NCI-H1417 treated with DMSO at 0.1 percent for 48 hours (cell line): ENCODE measurements at places on chromosomes 5 and 9.

GRCh38 chr9:114779352-114779845 lies 26.4 kb downstream of the TNFSF15 start:
- no peak for DNase-seq

DNA sequence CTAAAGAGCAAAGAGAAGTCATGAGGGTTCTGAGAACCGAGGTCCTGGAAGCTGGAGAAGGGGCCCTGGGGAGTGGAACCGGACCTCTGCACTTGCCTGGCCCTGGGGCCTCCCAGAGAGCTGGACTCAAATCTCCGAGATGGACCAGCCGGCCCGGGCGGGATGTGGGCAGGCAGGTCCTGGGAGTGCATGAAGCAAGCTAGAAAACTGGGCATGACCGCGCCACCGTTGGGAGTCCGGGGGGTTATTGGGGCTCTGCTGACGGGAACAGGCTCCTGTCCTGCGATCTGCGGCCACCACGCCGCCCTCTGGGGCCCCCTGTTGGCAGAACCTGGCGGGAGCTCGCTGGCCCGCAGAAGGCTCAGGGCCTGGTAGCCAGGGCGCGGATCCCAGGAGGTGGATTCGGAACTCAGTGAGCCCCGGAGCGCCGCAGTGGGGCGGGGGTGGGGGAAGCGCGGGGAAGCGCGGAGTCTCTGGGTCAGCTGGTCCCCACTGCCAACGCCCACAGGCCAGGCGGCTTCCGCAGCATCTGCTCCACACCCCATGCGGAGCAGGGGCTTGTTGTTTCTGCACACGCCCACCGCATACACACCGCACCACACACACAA lies 150.6 kb downstream of the ERCC6L2 start:
- DNase-seq: no peak

- no peak for DNase-seq
Observed at GRCh38 chr5:157961896-157962590, 103.1 kb upstream of the CLINT1 start.

DNA sequence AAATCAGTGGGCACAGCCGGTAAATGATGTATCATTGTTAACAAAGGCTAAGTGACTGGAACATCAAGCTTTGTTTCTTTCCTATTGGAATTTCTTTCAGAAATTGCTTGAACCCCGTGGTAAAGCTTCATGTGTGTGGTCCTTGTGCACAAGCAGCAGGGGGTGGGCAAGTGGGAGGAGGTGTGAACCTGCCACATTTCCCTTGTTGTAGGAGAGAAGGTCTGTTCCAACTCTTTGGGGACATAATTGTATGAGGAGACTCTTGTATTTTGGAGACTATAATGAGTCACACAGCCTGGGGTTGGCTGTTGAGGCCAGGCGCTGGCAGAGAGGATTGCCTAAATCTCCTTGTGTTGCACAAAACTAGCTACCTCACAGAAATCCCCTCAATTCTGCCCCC lies 620.5 kb downstream of the IRX1 start:
- no peak for DNase-seq

DNA sequence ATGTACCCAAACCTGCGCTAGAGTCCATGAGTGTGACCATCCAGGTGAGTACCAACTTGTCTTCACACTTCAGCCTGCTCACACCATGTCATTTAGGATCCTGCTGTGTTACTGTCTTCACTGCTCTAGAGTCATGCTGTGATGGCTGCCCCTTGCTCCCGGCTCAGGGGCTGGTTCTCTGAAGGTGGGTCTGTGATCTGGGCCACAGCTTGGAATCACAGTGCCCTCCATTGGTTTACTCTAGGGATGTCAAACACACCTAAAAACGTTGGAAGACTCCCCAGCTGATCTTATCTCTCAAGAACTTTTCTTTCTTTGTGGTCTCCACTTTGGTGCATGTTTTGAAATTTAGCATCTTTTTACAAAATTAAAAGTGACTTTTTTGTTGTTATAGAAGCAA lies 53.8 kb downstream of the NFX1 start:
- no peak for DNase-seq

GRCh38 chr5:157100140-157100679 lies 8.6 kb downstream of the HAVCR2 start:
- DNase-seq: no peak

DNA sequence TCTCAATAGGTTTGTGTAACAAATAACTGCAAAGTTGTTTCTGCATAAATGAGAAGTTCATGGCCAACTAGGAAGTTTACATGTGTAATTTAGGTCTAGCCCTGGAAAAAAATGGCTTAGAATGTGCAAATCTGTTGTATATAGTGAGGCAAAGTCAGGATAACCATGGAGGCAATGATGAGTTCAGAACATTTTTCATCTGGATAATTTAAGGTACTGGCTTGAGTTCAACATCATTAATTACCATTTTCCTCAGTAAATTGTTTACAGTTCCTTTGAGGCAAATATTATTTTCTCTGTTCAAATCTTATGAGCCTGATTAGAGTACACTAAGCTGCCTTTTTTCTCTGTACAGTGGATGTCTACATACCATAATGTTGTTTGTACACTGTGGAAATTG lies 1259.0 kb upstream of the NUDT12 start:
- DNase-seq: no peak

GRCh38 chr5:99763021-99763774 lies 772.0 kb upstream of the FAM174A start:
- no peak for DNase-seq

DNA sequence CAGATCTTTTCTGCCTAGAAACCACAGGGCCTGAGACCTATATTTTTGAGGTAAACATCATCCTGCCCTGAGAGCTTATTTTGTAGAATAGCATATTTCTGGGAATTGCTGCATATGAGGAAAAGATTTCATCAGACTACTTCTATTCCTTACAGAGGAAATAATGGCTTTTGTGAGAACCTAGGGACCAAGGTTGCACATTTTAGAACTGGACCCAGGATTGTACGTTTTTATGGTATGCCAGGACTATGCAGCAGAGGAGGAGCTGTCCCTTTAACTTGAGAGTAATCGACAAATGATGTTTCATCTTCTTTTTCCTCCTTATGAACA lies 2.2 kb upstream of the ALDH1A1 start:
- DNase-seq: no peak

DNA sequence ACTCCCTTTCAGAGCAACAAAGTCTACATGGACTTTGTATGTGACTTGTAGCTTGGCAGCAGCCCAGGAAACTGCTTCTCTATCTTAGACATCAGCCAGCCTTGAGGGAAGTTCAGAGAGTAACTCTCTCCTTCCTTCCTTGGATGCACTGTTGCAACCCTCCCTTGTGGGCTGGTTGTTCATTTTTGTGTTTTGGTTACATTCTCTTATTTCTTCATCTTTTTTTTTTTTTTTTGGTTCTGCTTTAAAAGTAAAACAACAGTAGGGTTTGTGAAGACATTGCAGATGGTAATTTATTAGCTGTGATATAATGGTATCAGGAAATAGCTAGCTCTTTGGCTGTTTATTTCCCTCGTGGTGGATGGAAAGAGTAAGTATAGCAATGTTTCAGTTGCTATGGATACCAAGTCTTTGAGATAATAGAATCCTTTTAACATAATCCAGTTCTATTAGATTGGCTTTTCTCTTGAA lies 97.9 kb upstream of the MAMDC2 start:
- no peak for DNase-seq

GRCh38 chr9:83681490-83681889 lies 26.3 kb downstream of the UBQLN1 start:
- no peak for DNase-seq

DNA sequence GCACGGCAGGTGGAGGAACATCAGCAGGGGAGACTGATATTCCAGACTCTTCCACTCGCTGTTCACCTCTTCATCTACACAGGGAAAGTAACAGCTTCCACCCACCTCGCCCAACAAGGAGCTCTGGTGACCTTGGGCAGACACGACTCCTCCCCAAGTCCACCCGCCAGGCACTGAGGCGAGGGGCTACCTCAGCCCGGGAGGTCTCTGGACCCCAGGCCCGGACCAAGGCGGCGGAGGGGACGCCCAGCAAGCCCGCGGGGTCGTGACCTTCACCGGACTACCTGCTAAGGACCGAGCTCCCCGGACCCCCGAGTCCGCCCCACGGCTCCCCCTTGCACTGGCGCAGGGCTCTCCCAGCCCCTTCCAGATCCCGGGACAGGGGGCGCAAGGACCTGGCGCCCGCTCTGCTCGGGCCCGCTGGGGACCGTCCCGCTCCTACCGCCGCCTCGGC lies 70.2 kb upstream of the LPCAT1 start:
- DNase-seq: no peak

GRCh38 chr5:139658501-139658927 lies 10.4 kb downstream of the CXXC5 start:
- DNase-seq: no peak

DNA sequence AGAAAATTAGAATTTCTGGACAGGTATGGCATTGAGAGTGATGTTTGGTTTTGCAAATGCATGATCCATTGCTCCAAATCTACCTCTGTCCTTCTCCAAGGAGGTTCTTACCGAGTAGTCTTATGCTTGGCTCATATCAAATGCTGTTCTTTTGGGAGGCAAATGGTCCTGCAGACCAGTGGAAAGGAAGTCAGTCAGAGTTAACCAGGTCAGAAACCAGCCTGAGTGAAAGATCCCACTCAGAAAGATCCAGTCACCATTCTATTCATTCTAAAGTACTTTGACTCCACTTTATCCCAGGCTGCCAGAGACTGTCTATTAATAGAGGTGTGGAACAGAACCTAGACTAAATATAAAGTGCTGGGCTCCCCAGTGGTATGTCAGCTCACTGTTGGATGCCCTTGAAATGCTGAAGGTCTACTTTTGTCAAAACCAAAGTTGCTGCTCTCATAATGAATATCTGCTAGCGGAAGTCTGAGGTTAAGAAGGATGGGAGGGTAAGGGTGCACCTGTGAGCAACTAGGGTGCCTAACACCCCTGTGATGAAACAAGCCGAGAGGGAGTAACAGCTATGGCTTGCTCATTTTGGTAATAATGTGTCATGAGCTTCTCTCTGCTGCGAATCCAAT lies 302.2 kb downstream of the ZNF608 start:
- DNase-seq: no peak

DNA sequence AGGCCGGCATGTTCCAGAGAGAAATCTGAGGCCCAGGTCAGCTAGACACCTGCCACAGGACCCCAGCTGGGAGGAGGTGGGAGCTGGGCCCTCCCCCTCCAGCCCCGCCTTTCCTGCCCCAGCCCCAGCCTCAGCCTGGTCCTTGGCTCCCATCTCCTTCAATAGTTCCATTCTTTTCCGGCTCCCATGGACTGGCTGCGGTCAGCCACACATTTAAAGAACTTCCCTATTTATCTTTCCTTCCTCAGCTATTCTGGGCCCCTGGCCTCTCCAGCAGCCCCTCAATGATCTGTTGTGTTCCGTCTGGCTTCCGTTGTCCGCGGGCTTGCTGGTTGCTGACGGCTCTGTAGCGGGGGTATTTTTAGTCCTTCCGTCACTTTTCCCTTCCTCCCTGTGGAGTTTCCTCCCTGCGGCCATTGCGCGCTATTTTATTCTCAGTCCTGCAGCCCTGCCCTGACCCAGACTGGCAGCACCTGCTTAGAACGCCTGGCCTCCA lies 73.8 kb downstream of the AMBP start:
- no peak for DNase-seq

DNA sequence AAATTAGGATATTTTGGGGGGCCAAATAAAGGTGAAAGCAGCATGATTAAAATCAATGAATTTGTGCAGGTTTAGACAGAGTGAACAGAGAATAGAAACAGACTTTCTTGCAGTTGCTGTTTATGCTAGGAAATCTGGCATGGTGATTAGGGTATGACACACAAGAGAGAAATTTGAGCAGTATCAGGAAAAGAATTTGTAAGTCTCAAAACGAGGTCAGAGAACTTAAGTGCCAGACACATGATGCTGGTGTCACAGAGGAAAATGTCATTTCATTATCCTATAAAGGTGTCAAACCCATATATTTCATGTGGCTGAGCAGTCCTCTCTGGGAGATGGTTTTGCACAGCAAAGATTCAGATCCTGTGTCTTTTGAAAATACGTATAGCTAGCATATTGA lies 15.7 kb downstream of the LVRN start:
- no peak for DNase-seq

GRCh38 chr9:2745560-2746380 lies 28.5 kb downstream of the KCNV2 start:
- no peak for DNase-seq

GRCh38 chr5:36502608-36503007 lies 103.8 kb upstream of the SLC1A3 start:
- no peak for DNase-seq

DNA sequence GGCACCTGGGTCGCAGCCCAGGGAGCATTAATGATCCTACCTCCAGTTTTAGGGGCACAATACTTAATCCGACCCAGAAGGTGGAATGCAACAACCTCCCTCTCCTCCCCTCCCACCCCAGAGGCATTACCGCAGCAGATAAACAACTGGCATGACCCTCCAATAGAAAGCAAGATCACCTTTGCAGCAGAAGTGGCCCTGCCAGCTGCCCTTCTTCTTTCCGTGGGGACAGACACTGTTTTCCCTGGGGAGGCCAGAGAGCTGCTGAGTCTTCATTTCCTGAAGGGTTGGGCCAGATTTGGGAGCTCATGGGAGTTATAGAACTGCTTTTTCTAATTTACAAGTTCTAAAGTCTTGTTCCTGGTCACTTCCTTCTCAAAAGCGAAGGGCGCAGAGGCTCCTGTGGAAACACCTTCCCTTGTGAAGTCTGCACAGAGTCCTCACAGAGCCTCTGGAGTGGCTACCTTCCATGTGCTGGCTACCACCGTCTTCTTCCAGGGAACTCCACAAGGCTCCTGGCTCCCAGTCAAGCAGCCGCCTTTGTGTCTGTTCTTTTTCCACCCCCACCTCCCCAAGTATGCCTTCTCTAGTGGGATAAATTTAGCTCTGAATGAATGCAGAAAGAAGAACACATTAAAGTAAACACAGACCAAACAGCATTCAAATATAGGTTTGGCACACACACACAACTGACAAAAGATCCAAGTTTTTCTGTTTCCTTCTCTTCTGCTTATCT lies 8.0 kb upstream of the PALM2AKAP2 start:
- DNase-seq: no peak

DNA sequence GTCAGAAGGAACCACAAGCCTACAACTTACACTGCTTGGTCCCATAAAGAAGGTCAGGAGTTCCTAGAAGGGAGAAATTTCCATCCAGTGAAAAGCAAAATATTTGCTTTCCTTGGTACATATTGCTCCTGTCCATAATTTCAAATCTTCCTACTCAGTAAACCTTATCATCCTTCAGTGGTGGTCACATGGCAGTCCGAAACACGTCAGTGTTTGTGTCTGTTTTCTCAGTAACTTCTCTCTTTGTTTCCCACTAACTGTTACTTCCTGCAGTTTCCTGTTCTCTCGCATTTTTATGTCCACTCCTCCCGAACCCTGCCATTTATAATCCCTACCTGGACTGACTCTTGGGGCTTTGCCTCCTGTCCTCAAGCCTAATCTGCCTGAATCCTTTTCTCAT lies 129.1 kb downstream of the FANCC start:
- no peak for DNase-seq

DNA sequence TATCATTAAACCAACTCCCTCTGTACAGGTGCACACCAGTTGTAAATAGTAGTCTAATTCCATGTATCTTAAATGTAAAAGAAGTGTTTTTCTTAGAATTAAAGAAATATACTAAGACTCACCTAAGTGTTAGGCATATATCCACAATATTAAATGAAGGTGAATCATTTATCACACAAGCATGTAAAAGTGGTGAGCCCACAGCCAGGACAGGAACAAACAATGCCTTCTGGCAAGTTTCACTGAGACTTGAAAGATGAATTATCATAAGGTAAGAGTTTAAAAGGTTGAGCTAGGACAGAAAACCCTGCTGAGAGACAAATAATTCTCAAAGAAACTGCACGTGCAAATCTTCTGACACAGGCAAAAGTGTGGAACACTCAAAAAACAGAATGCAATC lies 832.5 kb downstream of the TAF11L14 start:
- DNase-seq: no peak
